ENCODE measurements at places on chromosomes 1 and 21. TPM values are rescaled to one million over a fixed set of nuclear protein-coding genes. Genes with fewer than 3 reads are reported as not detected.

- DNase-seq: no peak
These were observed 647.2 kb upstream of the CXADR start for GRCh38 chr21:16865632-16866031.

SLAMF8 gene
- total RNA-seq: 4.4 TPM

GRCh38 chr21:44914176-44914874 is 6.4 kb downstream of the ITGB2 start:
- peak; percentile 75 for DNase-seq

DNA sequence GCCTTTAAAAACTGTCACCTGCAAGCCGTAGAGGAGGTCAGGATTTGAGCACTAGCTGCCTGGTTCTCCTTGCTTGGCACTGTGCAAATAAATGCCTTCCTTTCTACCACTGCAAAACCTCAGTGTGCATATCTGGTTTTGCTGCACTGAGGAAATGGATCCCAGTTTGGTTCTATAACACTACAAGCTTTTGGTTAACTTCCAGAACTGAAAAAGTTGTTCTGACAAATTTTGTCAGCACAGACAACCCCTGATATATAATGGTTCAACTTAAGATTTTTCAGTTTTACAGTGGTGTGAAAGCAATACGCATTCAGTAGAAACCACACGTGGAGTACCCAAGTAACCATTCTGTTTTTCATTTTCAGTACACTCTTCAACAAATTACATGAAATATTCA is 29.8 kb upstream of the GALNT2 start:
- no peak for DNase-seq

KCNT2 gene
- not detected for total RNA-seq

DAB1 gene
- not detected for total RNA-seq

ANXA9 gene
- not detected for total RNA-seq

FCRLA gene
- 0.90 TPM for total RNA-seq

DNA sequence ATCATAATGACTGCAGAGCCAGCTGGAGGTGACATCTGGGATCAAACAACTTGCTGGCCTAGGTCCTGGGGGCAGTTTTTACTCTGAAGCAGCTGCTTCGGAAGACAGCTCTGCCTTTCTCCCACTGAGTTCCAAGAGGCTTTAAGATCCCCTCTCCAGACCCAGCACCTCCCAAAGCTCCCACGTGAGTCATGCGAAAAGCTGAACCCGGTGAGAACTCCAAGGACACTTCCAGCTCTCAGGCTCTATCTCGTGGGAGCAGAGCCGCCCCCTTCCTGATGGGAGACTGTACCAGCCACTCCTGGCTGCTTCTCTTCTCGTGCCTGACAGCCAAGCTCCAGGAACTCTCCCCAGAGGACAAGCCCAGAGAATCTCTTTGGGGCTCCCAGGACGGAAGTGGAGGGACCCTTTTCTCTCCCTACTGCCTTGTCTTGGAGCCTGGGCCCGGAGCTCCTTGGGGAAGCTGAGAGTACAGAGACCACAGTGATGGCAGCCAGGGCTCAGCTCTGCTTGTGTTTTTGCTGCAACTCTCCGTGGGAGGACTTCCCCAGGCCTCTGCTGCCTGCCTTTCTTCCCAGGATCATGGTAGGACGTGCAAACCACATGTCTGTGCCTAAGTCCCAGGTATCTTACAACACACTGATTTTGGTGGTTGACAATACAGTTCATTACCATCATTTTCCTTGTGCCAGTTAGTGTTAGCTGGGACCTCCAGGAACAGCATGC is 40.6 kb downstream of the STUM start:
- DNase-seq: no peak

LORICRIN gene
- total RNA-seq: not detected

- no peak for DNase-seq
These were observed 19.3 kb downstream of the INSRR start for GRCh38 chr1:156839426-156840109.

DNA sequence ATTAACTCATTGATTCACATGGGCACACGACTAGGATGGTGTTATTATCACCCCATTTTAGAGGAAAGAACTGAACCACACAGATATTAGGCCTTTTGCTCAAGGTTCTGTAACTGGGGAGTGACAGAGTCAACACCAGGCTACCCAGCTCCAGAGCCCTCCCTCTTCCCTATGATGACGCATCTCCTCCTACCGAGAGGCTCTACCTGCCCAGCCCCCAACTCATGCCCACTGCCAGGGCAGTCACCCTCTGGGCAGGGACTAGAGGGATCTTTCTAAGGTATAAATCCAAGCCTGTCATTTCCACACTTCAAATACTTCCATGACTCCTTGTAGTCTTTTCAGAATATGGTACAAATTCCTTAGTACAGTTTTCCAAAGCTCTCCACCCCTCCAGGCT is 171.3 kb downstream of the GRIK3 start:
- DNase-seq: no peak

DNA sequence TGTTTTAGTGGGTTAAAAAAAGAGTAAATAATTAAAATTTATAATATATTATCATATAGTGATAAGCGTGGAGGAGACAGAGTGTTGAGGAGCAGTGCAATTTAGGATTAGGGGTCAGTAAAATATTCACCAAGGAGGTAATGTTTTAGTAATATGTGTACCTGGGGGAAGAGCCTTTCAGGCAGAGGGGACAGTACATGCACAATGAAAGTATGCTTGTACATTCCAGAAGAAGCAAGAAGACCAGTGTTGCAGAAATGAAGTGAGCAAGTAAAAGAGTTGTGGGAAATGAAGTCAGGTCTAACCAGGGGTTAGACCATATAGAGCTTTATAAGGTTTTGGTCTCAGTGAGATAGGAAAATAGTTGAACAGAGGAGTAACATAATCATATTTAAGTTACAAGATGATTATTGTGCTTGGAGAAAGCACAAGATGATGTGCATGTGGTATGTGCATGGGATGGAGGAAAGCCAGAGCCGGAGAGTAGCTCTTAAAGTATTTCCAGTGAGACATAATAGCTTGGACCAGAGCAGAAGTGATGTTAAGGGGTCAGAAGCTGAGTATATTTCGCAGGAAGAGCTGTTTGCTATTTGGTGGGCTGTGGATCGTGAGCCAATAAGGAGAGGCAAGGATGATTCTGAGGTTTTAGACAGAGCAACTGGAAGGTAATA is 44.8 kb downstream of the SNX7 start:
- no peak for DNase-seq

GRCh38 chr1:163410073-163410999 is 88.6 kb downstream of the NUF2 start:
- DNase-seq: no peak

FH gene
- total RNA-seq: 16.6 TPM

DNA sequence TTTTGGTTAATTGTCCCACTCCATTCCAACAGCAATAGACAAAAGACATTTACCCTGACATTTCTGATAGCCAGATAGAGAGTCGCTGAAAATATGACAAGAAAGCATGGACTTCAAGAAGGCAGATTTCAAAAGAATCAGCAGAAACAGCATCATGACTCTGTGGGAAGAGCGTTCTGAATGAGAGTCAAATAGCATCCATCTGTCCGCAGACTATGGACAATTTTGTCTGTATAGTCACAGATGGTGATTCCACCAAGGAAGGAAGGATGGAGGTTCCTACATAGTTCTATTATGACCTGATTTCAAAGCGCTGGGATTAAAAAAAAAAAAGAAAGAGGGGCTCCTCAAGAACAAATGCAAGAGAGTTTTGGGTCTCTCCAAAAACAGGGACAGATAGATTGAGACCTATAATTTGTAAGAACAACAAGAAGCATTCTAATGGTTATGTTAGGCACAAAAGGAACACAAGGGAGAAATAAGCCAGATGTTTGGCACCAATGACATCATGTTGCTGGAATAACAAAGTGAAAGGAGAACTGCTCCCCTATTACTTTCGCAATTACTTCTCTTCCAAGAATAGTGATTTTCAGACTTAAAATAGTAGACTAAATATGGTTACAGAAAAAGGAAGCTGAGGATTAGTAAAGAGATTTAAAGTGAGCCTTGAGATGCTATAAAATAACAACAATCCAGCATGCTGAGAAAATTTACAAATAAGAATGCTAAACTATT is 28.5 kb downstream of the NIBAN1 start:
- DNase-seq: no peak

DNA sequence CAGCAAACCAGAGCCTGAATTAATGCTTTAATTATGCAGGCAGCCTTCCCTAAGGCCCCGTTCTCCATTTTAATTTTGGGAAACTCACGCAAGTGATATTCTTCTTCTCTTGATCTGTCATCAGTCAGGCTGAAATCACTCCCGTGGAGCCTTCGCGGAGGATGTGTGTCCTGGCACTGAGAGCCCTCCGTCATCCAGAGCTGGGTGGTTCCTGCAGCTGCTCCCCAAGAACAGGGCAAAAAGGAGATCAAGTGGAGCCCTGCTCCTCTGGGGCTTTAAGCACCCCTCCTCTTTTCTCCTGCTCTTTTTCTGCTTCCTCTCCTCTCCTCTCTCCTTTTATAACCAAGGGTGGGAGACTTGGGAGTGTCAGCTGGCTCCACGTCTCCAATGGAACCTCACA is 133.2 kb upstream of the CACNA1E start:
- DNase-seq: no peak

DNA sequence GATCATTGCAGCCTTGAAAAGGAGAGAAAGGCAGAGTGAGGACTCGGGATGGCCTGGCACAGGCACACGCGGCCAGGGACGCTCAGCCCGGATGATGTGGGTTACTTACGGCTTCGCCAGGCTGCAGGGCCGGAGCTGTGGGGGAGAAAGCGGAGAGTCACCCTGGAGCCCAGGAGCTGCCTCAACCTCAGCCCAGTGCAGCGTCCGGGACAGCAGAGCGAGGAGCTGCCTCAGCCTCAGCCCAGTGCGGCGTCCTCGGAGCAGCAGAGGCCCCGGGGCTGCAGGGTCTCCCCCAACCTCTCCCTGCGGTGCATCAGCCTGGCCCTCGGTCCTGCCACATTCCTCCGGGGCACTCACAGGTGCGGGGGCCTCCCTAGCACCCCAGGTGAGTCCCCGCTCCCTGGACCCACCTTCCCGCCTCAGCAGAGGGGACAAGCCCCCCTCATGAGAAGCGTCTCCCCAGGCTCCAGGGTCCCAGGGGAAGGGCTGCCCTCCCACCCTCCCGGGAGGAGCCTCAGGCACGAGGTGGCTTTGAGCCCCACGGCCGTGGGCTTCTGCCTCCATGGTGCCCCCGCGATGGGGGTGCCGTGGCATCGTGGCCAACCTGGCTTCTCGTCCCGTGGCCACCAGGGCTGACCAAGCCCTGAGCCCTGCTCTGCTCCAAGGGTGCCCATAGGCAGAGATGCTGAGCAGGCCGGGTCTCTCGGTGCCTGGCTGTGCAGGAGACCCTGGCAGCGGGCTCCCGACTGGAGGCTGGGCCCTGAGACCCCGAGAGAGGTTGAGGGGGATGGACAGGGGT is 10.5 kb upstream of the RNF223 start:
- no peak for DNase-seq

ADAMTS5 gene
- total RNA-seq: not detected

GRCh38 chr1:50976890-50977574 is 7.0 kb downstream of the CDKN2C start:
- DNase-seq: peak; percentile 69

IFI44 gene
- total RNA-seq: 35.5 TPM

DNA sequence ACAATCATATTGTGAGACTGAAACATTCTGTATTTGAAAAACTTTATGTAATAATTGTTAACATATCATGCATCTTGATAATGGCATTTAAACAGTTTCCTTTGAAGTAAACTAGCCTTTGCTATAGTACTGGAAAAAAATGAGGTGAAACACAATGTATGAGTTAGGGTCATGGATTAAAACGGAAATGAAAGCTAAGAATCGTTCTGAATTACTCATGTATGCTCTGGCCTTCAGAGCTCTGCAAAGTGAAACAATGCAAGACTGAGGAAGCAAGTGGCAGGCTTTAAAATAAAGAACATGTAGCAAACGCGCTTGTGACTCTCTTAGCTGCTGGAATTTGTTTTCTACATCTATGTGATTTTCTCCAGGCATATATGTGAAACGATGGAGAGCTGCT is 317.1 kb downstream of the DPYD start:
- no peak for DNase-seq

DNA sequence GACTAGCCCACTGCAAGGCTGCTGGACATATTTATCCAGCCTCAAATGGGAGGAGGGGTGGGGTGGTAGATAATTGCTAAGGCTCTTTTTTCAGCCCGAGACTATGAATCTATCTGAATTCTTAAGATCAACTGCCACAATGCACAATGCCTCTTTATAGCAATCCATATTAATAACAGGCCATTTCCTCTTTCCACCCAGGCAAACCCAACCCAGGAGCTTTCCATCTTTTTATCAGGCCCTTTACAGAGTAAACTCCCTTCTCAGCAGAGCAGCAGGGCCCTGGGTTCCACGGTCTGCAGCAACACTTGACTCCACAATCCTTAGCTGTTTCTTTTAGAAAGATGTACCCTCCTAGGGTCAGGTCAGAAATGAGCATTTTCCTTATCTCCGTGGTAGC is 806 bp downstream of the DDOST start:
- DNase-seq: no peak

DNA sequence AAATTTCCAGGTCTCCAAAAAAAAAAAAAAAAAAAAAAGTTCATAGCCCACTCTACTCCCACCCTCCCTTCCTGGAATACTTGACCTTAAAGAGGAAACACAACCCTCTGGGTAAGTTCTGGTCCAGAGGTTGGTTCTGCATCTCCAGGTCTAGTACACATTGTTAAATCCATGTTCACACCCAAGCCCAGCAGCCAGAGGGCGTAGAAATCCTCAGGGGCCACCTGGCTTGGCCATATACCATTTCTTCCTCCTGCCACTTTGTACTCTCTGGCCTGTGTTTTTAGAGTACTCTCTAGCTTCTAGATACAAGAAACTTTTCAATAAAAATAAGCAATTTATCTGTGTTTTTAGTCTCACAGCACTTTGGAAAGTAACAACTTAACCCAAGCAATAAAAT is 89.3 kb downstream of the PHTF1 start:
- DNase-seq: no peak

DNA sequence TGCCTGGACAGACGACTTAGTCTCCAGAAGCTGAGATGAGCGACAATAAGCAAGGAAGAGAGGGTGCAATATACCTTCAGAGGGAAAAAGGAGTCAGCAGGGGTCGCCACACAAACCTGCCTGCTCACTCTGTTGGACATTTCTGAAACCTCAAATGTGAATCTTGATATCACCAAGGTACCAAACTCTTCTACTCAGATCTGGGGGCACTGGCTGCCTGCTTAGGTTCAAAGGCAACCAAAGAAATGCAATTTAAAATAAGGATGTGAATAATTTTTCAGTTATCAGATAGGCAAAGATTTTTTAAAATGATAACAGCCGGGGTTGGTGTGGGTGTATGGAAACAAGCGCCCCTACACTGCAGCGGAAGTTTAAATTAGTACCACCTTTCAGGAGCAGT is 164.2 kb downstream of the HIVEP3 start:
- DNase-seq: peak; percentile 54

CTSE gene
- total RNA-seq: not detected

DNA sequence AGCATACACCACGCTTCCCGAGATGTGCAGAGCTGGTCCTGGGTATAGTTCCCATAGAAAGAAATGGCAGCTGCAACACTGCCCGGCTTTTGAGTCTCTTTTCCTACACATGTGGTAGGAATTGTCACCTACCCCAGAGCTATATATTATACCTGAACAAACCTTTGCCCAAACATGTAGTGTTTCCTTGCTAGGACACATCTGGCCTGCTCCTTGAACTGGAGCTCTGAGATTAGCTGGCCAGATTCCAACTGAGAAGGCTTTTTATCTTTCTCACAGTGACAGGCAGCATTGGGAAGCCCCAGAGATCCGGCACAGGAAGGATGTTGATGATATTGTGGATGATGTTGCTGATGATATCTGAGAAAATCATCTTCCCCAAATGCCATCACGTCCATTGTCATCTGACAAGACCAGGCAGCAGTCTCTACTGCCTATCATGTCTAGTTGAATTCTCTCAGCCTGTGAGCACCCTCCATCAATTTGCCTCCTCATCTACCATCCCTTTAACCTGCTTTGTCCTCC is 115.0 kb upstream of the SMYD2 start:
- DNase-seq: no peak

- peak; percentile 41 for DNase-seq
These were observed 2.9 kb downstream of the LHX9 start for GRCh38 chr1:197920067-197920396.
